ENCODE measurements at places on chromosomes 6 and 20.

DNA sequence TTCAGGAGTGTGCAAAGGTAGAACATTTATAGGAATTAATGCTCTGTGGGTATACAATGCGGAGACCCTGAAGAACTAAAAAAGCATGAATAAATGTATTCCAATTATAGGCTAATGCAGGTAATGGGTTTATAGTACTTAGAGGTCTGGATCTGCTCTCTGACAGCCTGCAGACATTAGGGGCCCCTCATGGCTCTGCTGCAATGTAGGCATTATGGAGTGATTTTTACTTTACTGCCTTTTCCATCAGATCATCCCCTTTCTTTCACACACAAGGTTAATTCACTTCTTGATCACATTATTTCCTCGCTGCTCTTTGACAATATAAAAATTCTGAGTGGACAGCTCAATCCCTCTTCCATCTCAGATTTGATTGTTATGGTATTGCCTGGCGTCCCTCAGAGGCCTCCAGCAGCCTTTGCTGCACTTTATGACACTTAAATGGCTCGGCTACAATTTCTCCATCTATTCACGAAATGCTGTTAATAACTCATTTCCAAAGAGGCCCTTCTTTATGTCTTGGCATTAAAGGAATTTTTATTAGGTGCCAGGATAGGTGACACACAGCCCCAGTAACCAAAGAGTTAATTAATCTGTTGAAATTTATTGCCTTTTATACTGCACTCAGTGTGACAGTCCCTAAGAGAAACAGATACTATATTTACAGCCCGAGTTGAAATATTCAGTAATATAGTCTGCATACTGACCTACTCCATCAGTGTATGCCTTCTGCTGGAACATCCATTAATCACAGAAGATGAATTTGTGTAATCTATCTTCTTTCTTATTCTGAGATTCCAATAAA is 33.4 kb upstream of the SLC35B3 start:
- DNase-seq: no peak

DNA sequence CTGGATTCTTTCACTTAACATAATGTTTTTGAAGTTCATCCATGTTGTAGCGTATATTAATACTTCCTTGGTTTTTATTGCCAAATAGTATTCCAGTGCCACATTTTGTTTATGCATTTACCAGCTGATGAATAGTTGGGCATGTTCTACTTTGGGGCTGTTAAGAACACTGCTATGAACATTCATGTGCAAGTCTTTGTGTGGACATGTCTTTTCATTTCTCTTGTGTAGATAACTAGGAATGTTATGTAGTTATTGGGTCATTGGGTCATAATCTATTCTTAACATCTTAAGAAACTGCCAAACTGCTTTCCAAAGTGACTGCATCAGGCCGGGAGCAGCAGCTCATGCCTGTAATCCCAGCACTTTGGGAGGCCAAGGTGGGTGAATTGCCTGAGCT is 43.8 kb upstream of the GLP1R start:
- no peak for DNase-seq

GRCh38 chr20:51357543-51357942 is 185.0 kb downstream of the NFATC2 start:
- no peak for DNase-seq

DNA sequence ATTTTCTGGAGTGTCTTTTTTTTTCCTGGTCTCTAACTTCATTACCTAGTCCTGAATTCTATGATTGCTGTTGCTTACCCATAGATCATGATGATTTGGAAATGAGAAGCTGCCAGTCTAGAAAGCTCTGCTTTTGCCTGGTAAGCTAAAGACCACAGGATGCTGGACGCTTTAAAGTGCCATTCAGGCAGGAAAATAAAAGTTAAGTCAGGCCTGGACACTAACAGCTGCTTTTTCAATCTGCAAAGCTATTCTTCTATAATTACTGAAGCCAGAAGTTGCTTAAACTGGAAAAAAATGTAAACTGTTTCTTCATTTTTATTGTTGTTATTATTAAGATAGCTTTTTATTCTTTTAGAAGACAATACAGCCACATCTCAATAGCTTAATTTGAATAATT is 129.8 kb upstream of the SPACA1 start:
- no peak for DNase-seq

DNA sequence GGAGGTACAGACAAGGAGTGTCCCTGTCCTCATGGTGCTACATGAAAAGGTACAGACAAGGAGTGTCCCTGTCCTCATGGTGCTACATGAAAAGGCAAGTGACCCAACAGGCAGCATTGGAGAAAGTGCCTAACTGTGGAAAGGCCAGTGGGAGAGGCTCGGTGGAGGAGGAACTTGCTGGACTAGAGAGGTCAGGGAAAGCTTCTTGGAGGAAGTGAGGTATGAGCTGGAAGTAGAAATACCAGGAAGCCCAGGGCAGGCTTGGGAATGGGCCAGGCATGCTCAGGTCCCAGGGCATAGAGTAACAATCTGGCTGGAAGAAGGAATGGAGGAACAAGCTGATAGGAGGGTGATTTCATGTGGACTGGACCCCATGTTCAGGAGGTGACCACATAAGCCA is 59.8 kb upstream of the FNDC1 start:
- no peak for DNase-seq

- no peak for DNase-seq
Observed at GRCh38 chr6:84539122-84539856, 225.1 kb downstream of the TBX18 start.

DNA sequence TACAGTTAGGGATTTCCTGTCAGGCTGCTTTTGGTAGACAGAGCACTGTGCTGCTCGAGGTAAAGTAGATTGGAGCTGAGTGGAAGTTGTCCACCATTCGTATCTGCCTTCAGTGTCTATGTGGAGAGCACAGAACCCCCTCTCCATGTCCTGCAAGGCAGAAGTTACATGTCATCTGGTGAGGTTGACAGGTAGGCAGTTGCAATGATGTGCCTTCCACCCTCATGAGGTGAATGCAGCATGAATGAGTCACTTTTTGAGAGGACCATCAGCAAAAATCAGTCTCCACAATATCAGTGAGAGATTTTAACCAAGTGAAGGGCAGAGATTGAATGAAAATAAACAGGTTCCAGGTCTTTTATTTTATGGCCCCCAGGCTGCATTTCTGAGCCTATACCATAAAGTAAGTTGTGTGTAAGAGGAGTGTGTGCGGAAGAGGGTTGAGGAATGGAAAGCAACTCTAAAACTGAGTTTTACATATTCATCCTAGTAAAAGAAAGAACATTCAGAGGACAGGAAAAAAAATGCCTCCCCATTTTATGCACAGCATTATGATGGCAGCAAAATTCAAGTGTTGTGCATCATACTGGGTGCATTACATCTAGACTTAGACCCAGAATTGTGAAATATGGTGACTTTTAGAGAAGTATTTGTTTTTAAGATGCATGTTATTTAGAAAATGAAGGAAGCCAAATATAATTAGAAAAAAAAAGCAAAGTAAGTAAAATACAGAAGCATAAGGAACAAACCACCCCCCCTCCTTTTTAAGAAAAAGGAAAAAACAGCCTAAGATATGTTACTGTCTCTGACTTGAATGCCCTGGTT is 15.8 kb downstream of the TRAPPC3L start:
- DNase-seq: no peak

- DNase-seq: no peak
Observed at GRCh38 chr6:111205502-111205901, 118.2 kb downstream of the SLC16A10 start.
